ENCODE measurements at places on chromosomes 2 and 18.

DNA sequence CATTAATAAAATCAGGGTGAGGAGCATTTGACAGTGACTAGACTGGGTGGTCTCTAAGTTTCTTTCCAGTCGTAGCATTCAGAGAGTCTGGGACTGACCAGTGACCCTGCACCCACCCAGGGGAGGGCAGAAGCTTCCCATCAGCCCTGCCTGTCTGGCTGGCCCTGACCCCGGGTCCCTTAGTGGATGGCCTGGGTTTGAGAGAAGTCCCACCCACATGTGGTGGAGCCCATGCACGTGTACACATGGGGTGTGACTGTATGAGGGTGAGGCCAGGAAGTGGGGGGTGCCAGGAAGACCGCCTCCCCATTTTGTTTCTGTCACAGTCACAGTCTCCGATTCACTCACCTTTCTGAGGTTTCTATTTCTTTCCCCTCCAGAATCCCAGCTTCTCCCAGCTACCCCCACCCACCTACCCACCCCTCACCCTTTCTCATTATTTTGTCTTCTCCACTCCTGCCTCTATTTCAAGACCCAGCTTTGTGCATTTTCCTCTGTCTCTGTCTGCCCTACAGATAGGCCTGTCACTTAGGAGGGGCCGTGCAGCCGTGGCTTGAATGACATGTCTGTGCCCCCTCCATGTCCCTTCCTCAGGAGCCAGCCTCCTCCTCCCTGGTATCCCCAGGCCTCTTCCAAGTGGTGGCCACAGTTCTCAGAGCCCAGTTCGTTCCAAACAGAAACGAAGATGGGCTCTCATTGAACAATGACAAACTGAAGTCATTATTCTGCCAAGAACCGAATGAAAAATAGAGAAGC is 13.6 kb downstream of the CIB4 start:
- DNase-seq: no peak

DNA sequence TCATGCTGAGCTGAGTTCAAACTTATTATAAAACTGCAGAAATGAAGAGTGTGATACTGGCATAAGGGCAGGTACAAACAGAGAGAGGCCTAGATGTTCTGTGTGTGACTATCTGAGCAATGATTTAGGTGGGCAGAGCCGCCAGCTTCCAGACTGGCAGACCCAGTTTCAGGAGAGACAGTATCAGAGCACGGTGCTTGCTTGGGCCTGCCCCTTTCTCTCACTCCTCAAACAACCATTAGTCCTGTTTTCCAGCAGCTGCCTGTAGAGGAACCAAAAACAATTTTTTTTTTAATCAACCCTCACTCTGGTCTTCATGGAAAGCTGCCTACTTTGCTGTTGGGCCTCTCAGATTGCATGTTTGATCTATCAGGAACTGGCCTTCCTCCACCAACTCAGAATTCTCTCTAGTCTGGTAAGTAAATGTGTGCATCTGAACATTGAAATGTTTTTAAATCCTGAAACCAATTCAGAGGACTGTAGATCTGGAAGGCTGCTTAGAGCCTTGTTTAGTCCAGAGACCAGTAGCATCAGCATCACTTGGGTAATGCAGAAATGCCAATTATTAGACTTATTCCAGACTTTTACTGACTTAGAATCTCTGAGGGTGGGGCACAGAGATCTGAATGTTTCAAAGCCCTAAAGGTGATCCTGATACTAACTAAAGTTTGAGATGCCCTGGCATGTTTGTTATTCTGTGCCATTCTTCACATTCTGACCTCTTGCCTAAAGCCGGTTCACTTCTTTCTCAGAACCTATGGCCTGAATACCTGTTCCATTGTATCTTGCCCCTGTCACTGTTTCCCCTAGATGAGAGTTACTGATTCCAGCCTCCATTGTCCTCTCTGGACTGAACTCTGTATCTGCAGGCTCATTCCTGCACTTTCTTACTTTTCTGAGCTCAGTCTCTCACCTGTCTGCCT is 24.8 kb upstream of the CRIM1 start:
- no peak for DNase-seq

DNA sequence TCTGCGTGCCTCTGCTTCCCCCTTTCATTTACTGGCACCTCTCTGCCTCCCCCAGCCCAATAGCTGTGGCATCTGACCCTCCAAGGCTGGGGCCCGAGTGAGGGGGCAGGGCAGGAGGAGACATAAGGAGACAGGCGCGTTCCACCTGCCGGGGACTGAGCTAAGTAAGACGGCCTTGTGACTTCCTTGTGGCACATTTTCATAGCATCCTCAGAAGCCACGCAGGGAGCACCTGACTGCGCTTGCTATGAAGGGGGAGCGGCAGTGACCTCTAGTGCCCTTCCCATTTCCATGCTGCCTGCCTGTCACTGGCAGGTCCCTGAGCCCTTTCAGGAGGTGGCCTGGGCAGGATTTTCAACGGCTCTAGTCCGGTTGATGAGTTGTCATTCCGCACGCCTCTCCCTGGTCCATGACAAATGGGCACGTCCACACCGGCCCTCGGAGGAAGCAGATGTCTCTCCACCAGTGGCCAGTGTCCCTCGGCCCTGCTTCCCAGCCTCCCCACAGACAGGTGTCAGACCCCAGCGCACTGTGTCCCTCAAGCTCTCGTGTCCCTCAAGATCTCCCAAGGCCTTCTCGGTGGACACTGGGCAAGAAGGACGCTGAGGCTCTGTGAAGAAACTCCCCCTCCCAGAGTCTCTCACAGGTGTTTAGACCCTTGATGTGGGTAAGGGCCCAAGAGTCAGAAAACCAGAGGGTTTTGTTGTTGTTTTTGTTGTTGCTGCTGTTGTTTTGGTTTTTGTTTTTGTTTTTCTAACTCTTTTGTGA is 42.7 kb downstream of the CYP26B1 start:
- DNase-seq: no peak

DNA sequence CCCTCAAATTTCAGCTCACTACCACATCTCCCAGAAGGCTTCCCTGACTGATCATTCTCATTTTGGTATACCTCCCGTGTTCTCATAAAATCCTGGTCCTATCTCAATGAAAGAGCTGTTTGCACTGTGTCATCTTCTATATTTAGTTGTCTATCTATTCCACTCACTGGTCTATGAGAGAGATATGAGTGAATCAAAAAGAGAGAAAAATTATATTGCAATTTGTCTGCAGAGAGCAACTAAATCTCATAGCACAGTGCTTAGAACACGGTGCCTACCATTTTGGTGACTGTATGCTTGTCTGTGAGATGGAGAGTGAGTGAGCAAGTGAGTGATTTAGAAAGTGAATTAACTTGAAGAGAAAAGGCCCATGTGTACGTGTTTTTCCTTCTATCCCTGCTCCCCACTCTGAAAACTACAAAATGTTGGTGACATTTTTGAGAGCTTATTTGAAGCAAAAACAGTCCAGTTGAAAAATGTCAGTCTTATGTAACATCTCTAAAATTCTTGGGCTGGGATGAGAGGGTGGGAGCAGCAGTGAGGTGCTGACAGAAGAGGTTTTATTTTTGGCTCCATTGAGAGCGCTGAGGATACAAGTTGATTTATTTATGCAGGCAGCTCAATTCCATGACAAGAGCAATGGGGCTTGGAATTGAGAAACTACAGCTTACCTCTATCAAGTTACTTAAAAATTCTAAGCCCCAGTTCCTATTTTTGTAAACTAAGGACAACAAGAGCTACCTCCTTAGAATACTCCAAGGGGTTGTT is 373.5 kb upstream of the CHST9 start:
- DNase-seq: no peak

GRCh38 chr2:78202366-78202765 is 680.2 kb upstream of the LRRTM4 start:
- no peak for DNase-seq

DNA sequence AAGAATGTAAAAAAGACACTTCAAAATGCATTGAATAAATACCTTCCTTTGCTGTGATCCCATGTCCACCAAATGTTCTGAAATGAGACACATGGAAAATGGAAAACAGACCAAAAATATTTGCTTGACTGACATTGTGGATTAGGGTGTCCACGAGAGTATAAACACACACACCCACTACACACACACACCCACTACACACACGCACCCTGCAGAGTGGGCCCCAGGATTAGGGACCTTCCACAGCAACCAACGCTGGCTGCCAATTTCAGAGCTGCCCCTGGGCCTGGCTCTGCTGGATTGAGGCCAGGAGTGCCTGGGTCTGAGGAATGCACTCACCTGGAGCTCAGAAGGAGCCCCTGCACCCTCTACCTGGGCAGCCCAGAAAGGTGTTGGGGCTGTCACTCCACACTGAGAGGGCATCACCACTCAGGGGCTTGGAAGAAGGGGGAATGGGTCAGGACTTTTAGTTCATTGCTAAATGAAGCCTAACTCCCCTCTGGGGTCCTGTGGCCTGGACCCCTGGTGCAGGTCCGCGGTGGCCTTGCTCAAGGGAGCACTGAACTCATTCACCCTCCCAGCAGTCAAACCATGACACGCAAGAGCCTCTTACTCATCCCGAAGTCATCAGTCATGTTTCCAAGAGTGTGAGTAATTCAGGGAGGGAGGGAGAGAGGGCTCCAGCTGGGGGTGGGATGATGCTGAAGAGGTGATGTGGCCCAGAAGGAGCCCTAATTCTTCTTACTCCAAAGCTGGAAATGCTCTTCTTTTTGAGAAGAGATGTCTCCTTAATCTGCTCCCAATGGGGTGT is 50.2 kb upstream of the PLB1 start:
- DNase-seq: peak; percentile 65

Measured in endothelial cell of umbilical vein (primary cell).